ENCODE measurements at places on chromosomes 12 and 14. TPM values are rescaled to one million over a fixed set of nuclear protein-coding genes. Genes with fewer than 3 reads are reported as not detected.

DNA sequence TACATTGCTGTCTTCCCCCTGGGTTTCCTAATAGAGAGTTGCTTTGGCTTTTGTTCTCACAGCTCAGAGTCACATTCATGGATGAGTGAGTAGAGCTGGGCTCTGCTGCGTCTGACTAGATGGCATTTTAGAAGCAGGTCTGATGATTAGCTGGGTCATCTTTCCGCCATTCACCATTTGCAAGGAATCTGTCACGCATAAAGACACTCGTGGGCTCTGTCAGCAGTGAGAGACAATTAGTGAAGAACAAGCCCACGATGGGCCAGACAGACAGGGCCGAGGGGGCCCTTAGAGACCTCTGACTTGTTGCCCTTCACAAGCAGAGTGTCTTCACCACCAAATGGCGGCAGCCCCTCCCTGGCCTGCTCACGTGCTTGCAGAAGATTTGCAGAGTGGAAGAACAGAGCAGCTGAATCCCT is 175.0 kb downstream of the CRADD start:
- no peak for DNase-seq
- H3K4me3 ChIP-seq: no peak overlapping the region
- no peak overlapping the region for H3K27ac ChIP-seq
- H3K27me3 ChIP-seq: no peaks in the 10 kb centered on the region
- H3K36me3 ChIP-seq: no peaks in the 10 kb centered on the region

DNA sequence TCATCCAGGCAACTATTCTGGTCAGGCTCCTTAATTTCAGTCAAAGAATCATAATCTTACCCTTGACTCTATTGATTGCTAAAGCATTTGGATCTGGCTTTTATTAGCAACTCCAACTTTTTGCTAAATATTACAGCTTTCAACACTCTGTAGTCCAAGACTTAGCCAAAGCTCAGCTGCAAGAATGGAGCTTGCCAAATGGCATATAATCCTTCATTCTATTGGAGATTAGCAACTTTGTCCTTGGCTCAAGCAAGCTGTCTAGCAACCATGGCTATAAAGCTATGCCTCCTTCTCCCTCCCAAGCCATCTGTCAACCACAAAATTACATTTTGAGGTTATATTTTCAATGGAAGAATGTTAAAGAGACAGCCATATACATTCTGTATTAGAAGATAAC is 23.1 kb upstream of the NID2 start:
- H3K36me3 ChIP-seq: no peaks in the 10 kb centered on the region
- no peaks in the 10 kb centered on the region for H3K4me1 ChIP-seq
- no peaks in the 10 kb centered on the region for H3K27me3 ChIP-seq

GRCh38 chr12:103499571-103499970 is 3.8 kb upstream of the C12orf42 start:
- no peaks in the 10 kb centered on the region for H3K36me3 ChIP-seq
- H3K27ac ChIP-seq: no peak overlapping the region
- DNase-seq: no peak
- no peaks in the 10 kb centered on the region for H3K27me3 ChIP-seq

GRCh38 chr14:58816416-58817115 is 178.8 kb downstream of the DACT1 start:
- H3K27me3 ChIP-seq: no peaks in the 10 kb centered on the region
- H3K36me3 ChIP-seq: no peaks in the 10 kb centered on the region
- no peaks in the 10 kb centered on the region for H3K4me1 ChIP-seq
- DNase-seq: no peak

DNA sequence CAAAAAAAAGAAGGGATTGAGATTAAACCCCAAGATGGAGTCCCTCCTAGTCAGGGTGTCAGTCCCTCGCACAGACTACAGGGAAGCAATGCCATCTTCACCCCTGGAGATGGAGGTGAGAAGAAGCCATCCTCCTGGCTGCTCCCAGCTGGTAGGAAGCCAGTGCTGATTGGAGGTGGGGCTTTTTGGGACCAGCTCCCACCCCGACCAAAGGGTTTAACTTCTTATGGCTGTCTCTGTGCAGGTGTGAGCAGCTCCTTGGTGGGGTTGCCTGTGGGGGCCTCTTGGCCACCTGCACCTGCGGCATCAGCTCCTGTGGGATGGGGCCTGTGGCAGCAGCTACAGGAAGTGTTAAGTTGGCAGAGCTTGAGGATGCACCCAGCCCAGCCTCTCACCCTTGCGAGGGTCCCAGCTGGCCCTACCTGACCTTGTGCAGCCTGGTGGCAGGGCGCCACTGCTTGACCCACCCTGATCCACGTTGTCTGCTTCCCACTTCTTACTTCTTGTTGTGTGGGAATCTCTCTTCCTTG is 3.8 kb upstream of the KRT86 start:
- no peaks in the 10 kb centered on the region for H3K36me3 ChIP-seq
- no peak overlapping the region for H3K4me3 ChIP-seq
- H3K27ac ChIP-seq: no peak overlapping the region
- H3K27me3 ChIP-seq: no peaks in the 10 kb centered on the region

DNA sequence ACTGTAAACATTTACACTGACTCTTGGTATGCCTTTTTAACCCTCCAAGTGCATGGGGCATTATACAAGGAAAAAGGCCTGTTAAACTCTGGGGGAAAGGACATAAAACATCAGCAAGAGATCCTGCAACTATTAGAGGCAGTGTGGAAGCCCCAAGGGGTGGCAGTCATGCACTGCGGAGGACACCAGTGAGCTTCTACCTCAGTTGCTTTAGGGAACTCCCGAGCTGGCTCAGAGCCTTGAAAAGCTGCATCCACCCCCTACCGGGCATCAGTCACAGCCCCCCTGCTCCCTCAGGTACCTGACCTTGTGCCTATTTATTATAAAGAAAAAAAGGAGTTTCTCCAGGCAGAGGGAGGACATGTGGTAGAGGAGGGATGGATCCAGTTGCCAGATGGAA is 695.6 kb upstream of the LMO3 start:
- no peak overlapping the region for H3K27ac ChIP-seq
- no peaks in the 10 kb centered on the region for H3K36me3 ChIP-seq
- no peak for DNase-seq
- no peaks in the 10 kb centered on the region for H3K4me1 ChIP-seq
- no peak overlapping the region for H3K4me3 ChIP-seq
- H3K27me3 ChIP-seq: no peaks in the 10 kb centered on the region

- H3K27me3 ChIP-seq: no peaks in the 10 kb centered on the region
- no peaks in the 10 kb centered on the region for H3K4me1 ChIP-seq
- H3K27ac ChIP-seq: no peak overlapping the region
- DNase-seq: no peak
- no peaks in the 10 kb centered on the region for H3K36me3 ChIP-seq
Observed at GRCh38 chr14:105760691-105761344, 234.4 kb downstream of the TMEM121 start.

DNA sequence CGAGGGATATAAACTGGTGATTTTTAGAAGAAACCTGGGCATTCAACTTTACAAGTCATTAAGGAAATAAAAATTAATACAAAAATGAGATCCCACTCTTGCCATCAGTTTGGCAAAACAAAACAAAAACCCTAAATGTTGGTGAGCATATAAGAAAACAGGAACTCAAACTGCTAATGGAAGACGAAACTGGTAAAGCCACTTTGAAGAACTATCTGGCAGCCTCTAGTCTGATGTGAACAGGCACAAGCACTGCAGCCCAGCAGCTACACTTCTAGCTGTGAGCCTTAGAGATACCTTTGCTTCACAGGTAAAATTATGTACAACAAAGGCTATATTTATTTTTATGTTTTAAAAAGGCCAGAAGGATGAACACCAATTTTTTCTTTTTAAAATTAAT is 459.6 kb downstream of the ZFP36L1 start:
- no peak for DNase-seq
- no peaks in the 10 kb centered on the region for H3K27me3 ChIP-seq
- no peaks in the 10 kb centered on the region for H3K4me1 ChIP-seq
- H3K4me3 ChIP-seq: no peak overlapping the region
- H3K36me3 ChIP-seq: no peaks in the 10 kb centered on the region

DNA sequence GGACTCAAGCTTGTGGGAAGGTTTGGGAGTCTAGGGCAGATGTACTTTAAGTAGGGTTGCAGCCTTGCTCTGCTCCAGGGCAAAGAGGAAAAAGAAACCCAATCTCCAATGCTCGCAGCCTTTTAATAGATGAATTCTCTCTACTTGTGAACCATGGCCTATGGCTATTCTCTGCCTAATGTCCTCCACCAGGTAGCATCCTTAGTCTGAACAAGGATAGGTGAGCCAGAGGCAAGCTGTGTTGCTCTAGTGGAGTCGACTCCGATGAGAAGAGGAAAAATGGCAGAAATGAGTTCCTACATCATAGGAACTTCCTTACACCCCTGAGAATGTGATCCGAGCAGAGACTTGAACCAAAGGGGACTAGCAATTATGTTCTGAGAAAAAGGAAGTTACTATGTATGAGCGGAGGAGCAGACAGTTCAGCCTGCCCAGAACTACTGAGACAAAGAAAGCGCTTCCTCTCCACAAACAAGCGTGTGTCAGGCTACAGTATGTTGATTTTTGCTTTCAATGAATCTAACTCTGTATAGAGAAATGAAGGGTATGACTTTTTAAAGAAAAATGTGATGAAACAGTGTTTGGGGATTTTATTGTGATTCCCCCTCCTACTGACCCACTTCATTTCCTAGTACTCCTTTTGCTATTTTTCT is 153.6 kb upstream of the ARID2 start:
- no peaks in the 10 kb centered on the region for H3K27me3 ChIP-seq
- DNase-seq: no peak

GRCh38 chr14:67856827-67857226 is 37.2 kb downstream of the RAD51B start:
- no peaks in the 10 kb centered on the region for H3K27me3 ChIP-seq
- no peak overlapping the region for H3K27ac ChIP-seq
- no peak overlapping the region for H3K4me3 ChIP-seq
- peaks cover 6% of the 10 kb centered on the region for H3K4me1 ChIP-seq

DNA sequence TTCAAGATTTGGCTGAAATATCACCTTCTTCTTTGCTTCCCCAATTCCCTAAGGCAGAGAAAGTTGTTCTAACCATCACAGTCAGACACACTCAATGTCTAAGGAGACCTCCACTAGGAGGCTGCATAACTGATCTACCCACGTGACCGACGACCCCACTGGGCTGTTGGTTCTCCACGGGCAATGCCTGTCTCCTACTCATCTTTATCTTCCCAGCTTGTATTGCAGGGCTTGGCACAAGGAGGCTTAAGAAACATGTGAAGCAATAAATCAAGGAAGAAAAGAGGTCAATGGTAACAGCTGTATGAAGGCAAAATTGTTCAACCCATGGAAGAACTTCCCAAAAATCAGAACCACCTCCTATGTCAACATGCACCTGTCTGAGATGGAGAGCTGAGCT is 27.1 kb downstream of the NT5DC3 start:
- H3K27me3 ChIP-seq: no peaks in the 10 kb centered on the region
- no peak for DNase-seq
- no peak overlapping the region for H3K27ac ChIP-seq
- H3K4me3 ChIP-seq: no peak overlapping the region
- H3K36me3 ChIP-seq: no peaks in the 10 kb centered on the region

DNA sequence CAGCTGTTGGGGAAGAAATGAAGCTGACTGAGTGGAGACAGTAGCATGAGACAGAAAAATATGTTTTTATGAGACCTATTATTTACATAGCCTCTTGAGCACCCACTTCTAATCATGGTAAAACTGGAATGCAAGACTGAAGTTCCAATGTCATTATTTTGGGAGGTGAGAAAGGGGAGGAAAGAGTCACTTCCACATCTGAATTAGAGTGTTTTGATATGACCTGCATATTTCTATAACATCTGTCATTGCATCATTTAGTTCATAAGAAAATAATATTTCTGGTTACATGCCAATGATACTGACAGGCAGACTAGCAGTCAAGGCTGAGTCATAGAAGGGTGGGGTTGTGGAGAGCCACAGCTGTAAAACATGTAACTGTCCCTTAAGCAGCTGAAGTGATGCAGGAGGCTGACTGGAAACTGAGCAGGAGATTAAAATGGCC is 26.7 kb downstream of the NTN4 start:
- peaks cover 11% of the 10 kb centered on the region for H3K4me1 ChIP-seq
- H3K36me3 ChIP-seq: no peaks in the 10 kb centered on the region
- no peak for DNase-seq
- H3K27me3 ChIP-seq: no peaks in the 10 kb centered on the region
- H3K27ac ChIP-seq: no peak overlapping the region
- H3K4me3 ChIP-seq: no peak overlapping the region

DNA sequence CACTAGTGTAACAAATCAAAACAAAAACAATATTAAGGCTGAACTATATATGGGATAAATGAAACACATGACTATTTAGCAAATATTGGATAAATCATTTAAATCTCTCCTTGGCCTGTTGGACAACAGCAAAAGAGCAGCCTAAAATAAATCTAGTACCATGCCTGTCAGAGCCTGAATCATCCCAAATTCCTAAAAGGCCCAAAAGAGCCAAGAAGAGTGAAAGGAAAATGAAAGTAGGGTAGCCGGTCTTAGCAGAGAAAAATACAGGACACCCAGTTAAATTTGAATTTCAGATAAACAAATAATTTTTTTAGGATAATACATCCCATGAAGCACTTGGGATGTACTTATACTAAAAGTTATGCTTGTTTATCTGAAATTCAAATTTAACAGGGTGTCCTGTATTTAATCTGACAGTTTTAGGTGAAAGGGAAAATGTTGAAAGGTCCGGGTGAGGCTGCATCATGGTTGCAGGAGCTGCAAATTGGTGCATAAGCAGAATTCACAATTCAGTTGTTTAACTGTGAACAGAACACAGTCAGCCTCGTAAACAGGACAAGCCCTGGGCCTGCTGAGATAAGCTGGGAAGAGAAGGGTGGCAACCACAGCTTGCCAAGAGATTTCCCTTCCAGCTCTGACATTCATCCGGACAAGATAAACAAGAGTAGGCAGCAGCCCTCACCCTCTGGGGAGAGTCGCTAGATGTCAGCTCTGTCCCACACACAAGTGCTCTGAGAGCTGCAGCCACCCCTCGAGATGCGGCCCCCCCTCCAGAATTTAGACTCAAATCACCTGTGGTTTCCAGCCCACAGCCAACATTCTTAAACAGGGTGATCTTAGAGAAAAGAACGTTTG is 30.3 kb downstream of the DMAC2L start:
- peaks cover 3% of the 10 kb centered on the region for H3K4me1 ChIP-seq
- no peaks in the 10 kb centered on the region for H3K36me3 ChIP-seq
- no peaks in the 10 kb centered on the region for H3K27me3 ChIP-seq
- no peak overlapping the region for H3K4me3 ChIP-seq
- peak; percentile 30 for DNase-seq

DNA sequence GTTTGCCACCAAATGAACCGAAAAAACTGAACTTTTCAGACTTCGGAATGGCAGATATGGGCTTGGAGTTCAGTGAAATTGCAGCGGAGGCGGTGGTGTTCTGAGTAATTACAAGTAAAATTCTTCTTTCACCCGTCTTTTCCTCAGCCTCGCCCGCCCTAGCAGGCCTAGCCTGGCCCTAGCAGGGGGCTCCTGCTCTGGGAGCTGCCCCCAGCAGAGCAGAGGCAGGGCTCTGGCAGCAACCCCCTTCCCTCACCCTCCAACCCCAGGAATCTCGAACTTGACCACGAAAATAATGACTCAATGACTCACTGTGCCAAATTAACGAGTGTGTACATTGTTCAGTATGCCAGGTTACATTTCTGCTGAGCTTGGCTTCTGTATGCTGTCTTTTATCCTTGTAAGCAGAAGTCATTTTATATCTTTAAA is 1.1 kb downstream of the PAPLN start:
- peaks cover 11% of the 10 kb centered on the region for H3K27me3 ChIP-seq
- no peak for DNase-seq
- H3K4me3 ChIP-seq: peak overlapping the region; percentile 29
- no peaks in the 10 kb centered on the region for H3K36me3 ChIP-seq
- H3K27ac ChIP-seq: no peak overlapping the region

The LRRIQ1 gene
- 2.0 TPM for polyA plus RNA-seq

Data from pancreas (tissue), 10 donors.